ENCODE measurements at places on chromosomes 1 and 21.

GRCh38 chr1:35605867-35606182 lies 32.7 kb downstream of the TFAP2E start:
- peak; percentile 70 for DNase-seq

GRCh38 chr1:56099766-56100265 lies 479.5 kb downstream of the PLPP3 start:
- DNase-seq = peak; percentile 30

GRCh38 chr1:1324524-1325287 lies at the start of the genes CPTP and INTS11:
Gene CPTP (plus strand): TSS chr1:1324802. CDS start chr1:1326911, 2,109 bp downstream.
Gene INTS11 (minus strand): TSS chr1:1324660. CDS start chr1:1324608, 52 bp downstream.
- DNase-seq = peak; percentile 98

- DNase-seq = no peak
These were observed at the start of gene CFAP45 for GRCh38 chr1:159900086-159900680. Gene CFAP45 (minus strand): TSS chr1:159900165. CDS start chr1:159900098, 67 bp downstream.

DNA sequence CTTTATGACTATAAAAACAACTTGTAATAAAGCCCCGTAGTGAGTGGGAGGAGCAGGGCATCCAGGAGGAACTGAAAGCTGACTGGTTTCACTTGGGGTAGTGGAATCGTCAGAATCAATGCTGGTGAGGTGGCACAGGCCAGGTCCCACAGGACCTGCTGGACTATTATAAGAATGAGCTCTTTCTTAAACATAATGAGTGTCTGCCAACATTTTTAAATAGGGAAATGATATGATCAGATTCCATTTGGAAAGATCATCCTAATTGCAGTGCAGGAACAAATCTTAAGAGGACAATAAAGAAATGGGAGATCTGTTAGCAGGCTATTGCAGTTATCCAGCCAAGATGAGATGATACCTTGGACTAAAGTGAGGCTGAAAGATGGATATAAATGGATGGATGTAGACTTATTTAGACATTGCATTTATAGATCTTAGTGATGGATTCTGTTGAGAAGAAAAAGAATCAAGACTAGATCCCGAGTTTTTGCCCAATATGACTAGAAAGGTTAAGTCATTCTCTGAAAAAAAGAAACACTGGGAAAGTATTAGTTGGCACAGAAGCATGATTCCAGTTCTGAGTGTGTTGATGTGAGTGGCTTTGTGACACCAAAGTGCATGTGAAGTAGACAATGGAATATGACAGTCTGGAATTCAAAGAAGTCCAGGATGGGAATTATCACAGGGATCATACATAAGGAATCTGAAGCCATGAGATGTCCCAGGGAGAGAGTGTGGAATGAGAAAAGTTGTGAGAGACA lies 153.3 kb upstream of the SGIP1 start:
- DNase-seq = peak; percentile 36

- DNase-seq = no peak
These were observed 82.8 kb upstream of the CHODL start for GRCh38 chr21:18161841-18162240.

- DNase-seq = no peak
These were observed 1180.3 kb upstream of the B3GALT2 start for GRCh38 chr1:194366705-194367104.

- DNase-seq = no peak
These were observed 4.3 kb downstream of the TRABD2B start for GRCh38 chr1:47992720-47993415.

- no peak for DNase-seq
These were observed 16.5 kb downstream of the MGST3 start for GRCh38 chr1:165647517-165647916.

GRCh38 chr21:16863362-16863905 lies 649.4 kb upstream of the CXADR start:
- no peak for DNase-seq

DNA sequence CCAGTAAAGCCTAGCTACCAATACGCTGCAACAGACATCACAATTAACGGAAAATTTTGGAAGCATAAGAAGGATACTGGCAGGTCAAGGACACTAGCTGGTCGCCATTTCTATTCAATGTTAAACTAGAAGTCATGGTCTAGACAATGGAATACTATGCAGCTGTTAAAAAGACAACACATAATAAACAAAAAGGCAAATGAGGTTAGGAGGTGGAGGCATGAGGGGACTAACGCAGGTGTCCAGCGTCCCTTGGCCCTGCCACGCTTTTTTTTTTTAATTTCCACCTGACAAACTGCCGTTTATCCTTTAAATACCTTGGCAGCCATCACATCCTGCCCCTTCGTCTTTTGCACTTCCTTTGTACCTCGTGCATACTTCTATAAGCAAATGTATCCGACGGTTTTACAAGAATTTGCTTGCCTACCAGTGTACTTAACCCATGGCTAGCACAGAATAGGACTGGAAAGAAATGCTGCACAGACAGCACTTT lies 698 bp upstream of the SLC22A15 start:
- no peak for DNase-seq

DNA sequence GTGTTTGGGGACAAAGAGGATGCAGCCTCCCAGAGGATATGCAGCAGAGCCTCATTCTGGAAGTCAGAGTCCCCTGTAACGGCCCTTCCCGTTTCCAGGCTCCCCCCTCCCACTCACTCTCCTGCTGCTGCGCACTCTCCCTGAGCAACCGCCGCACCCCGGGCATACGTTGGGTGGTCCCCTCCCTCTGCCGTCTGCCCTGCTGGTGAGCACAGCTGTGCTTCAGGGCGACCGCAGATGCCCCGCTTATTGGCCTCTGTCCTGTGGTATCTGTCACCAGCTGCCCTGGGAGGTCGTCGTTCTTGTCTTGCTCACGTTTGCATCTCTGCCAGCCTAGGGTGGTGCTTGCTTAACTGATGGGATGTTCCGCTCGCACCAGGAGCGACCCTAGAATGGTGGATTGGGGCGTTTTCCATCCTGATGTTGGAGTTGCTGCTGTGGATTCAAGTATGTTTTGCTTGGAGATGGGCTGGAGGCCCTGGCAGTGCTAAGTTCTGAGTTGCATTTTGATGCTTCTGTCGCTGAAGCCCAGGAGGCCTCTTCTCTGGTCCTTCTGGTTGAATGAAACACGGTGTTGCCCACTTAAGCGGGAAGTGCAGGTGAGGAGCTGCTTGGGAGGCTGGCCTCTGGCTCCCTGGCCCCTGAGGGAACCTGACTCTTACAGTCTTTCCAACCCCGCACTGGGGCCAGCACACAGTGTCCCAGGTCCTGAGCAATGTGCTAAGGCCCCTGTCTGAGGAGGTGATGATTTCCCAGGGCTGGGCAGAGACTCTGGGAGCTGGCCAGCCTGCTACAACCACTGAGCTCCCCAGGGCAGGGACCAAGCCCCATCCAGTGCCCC lies 3.2 kb downstream of the TMEM201 start:
- no peak for DNase-seq

DNA sequence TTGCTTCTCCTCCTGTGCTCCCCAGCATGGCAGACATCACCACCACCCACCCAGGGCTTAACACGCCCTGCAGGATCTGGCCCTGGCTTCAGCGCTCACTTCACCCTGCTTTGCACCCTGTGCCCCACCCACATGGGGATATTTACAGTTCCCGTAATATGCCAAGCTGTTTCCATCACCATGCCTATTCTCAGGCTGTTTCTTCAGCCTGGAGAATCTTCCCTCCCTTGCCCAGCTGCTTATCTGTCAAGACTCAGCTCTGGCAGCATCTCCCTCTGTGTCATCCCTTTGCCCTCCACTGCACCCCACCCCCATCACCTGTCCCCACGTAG lies 3.6 kb upstream of the AHCYL1 start:
- no peak for DNase-seq

- DNase-seq = no peak
These were observed 15.5 kb upstream of the RSPO1 start for GRCh38 chr1:37650173-37650572.

DNA sequence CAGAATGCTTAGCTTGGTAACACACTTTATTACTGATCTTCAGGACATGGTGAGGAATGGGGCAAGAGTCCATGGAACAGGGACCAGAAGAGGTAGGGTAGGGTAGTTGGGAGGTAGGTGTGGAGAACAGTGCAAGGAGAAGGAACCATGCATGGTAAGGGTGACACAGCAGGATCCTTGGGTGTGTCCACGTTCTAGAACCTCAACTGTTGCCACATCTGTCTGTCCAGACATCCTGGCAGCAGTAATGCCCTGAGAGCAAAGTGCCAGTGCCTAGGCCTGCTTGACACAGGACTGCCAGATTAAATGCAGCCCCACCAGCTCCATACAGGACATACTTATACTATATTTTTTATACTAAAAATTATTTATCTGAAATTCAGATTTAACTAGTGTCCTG lies 13.9 kb downstream of the DMAP1 start:
- DNase-seq = peak; percentile 40

- peak; percentile 40 for DNase-seq
These were observed 246.2 kb downstream of the NPHP4 start for GRCh38 chr1:5745800-5746610.

DNA sequence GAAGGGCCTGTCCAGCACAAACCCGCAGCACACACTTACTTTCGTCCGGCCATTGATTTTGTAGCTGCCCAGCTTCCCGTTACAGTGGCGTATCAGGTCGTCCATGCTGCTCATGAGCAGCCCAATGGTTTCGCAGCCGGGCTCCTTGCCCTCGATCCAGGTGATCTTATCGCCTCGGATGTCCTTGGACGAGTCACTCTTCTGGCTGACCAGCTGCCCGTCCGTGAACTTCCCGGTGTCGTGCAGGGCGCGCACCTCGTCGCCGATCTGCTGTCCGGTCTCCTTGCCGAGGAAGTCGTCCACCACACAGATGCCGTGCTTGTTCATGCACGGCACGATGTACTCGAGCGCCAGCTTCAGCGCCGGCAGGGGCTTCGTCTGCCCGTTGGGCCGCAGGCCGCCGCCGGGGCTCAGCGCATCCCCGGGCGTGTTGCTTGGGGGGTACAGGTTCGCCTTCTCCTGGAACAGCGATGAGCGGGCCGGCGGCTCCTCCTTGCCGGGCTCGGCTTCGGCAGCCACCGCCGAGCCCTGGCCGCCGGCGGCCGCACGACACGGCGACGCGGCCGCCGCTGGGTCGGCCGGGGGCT lies 1.0 kb downstream of the EGLN1 start:
- peak; percentile 59 for DNase-seq

GRCh38 chr1:93976291-93976690 lies 67.1 kb upstream of the GCLM start:
- DNase-seq = no peak

DNA sequence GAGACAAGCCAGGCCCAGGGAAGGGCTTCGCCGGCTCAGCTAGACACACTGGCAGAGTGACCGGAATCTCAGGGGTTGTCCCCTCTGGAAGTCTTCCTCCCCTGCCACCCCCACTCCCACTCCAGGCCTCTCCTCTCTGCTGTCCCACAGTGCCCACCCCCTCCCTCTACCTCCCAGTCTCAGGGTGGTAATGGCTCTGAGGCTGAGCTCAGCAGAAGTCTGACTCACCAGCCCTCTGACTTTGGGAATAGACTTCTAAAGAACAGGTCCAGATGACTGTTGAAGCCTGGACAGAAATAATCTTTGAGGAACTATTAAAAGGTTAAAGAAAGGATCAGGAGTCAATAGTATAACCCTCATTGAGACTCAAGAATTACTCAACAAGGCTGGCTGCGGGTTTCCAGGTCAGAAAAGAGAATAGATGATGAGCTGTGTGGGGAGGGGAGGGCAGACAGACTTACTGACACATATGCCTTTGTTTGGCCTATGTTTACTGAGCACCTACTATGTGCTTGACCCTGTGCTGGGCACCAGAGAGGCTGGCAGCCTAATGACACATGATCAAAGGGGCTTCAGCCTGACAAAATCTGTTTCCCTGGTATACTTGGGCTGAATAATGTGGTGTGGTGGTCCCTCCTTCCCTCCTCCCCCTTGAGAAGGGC lies 8.2 kb downstream of the HCRTR1 start:
- DNase-seq = peak; percentile 42

DNA sequence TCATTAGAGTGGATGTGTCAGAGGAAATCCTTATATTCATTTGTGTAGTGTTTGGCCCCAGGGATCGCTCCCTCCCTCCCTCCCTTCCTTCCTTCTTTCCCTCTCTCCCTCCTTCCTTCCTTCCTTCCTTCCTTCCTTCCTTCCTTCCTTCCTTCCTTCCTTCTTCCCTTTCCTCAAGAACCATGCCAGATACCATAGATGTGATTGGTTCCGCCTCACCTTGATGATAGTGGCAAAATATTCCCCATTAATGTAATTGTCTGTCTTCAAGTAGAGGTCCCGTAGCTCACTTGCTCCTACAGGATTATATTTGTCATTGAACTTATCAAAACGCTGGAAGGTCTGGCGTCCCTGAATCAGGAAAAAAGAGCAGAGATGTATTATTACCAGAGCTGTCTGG lies 7.8 kb upstream of the DENND2C start:
- no peak for DNase-seq

DNA sequence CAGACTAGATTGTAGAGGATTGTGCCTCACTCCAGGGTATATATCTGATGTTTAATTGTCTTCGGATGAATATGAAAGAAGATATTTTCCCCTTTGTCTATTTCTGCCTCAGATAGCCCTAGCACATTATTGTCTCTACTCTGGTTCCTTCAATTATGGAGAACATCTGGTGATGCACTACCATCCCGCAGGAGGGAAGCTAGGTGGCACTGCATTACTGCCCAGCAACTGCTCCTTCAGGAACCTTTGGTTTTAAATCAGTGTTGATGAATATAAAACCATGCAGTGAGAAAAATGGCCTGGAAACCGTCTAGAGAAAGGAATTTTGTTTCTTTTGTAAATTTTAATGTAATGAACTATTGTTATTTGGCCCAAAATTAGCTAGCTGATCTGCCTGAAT lies 68.5 kb downstream of the GPR88 start:
- DNase-seq = peak; percentile 77

DNA sequence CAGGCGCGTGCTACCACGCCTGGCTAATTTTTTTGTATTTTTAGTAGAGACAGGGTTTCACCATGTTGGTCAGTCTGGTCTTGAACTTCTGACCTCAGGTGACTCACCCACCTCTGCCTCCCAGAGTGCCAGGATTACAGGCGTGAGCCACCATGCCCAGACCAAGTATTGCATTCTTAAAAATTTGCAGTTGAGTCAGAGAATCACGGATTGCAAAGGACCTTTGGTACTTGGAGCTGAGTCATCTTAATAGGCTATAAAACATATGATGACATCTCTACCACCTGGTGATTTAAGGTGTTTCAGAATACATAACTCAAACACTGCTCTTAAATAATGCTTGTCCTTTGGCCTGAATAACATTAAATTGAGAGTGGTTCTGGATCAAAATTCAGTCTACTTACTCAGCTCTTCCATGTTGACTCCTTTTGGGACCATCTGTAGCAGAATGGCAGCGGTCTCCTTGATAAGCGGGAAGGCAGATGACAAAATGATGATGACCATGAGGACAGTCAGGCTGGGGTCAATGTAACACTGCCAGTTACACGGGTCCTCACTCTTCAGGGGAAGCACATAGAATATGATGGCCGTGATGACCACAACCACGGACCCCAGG lies 10.4 kb downstream of the SLC30A10 start:
- no peak for DNase-seq

GRCh38 chr1:209103092-209103491 lies 480.4 kb upstream of the CAMK1G start:
- DNase-seq = no peak

GRCh38 chr1:115647919-115648650 lies 6.3 kb downstream of the VANGL1 start:
- DNase-seq = no peak

DNA sequence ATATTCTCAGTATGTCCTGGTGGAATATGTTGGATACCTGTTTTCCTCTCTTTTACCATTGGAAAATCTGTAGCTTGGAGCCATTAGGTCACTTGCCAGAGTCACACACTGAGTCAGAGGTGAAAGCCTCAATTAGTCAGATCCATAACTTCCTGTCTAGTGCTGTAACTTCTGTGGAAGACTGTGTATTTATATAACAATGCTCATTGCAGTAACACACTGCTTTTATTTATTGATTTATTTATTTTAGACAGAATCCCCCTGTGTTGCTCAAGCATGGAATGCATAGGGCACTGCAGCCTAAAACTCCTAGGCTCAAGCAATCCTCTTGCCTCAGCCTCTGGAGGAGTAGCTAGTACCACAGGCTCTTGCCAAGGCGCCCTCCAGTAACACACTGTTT lies 1.3 kb upstream of the DOCK7 start:
- peak; percentile 74 for DNase-seq

Measured in adipocyte (in vitro differentiated cells).